Mesothelial cell of epicardium (in vitro differentiated cells): ENCODE measurements at places on chromosomes 12 and 14.

GRCh38 chr14:31243860-31244259 is 36.3 kb upstream of the HECTD1 start:
- DNase-seq: no peak

- DNase-seq: no peak
Observed at GRCh38 chr12:116882742-116883141, 1.5 kb upstream of the HRK start.

- DNase-seq: no peak
Observed at GRCh38 chr14:98112194-98112780, 1159.7 kb downstream of the BCL11B start.

DNA sequence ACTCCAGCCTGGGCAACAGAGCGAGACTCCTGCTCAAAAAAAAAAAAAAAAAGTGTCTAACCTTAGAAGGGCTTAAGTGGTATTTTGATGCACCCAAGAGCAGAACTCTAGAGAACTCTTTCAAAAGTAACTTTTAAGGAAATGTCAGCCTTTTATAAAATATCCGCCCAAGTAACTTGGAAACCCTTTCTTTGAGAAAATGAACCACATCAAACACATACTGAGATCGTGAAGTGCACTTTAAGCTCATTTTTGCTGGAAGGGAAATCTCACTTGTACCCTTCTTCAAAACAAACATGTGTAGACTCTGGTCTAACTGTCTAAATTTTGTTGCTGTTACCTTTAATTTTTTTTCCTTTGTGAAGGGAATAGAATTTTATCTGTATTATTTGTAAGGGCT is 5.5 kb downstream of the C12orf56 start:
- no peak for DNase-seq
